ENCODE measurements at places on chromosomes 1 and 21.
A peak's percentile ranks its signal among the peaks of the same experiment; 100 is the strongest.

DNA sequence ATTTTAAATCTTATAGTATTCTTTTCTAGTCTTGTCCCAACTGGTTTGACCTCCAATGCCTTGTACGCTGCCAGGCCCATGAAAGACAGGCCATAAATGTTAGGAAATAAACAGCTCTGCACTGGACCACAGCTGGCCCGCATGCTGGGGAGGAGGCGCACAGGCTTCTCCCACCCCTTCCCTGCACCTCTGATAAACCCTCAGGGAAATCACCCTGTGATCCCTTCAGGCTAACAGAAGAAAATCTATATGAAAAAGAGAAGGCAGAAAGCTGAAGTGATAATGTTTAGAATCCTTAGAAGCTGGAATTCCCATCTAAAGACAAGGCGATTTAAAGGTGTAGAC, 41.5 kb downstream of the COLGALT2 start:
- no peak for DNase-seq

- no peak for DNase-seq
These were observed 412.2 kb downstream of the KIF26B start for GRCh38 chr1:245566952-245567351.

GRCh38 chr1:207748737-207749528, 2.9 kb upstream of the CD46 start:
- peak; percentile 9 for DNase-seq

GRCh38 chr1:1758059-1758621, 20.1 kb downstream of the NADK start:
- DNase-seq, result no peak

DNA sequence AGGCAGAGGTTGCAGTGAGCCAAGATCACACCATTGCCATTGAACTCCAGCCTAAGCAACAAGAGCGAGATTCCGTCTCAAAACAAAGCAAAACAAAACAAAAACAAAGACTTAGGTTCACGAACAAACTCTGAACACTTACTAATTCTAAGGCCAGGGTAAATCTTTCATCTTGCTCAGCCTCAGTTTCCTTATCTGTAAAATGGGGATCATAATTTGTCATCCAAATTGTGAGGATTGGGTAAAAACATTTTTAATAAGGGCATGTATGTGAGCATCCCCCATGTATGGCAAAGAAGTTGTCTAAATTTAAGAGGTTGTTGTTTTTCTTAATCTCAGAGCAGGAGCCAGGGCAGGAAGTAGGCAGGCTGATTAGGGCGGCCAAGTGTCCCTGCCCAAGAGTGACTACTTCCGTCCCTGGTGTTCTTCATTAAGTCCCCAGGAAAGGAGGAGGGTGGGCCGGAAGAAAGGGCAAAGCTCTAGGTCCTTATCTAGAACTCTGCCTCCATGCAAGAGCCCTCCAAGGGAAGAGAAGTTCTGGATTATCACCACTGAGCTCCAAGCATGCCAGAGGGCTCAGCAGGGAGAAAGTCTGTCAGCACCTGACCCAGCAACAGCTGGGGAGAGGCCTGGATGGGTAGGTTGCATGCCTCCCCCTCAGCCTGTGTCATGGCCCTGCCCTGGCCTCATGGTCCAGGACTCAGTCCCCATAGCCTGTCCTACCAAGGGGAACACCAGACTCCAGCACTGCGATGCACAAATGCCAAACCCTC, 49.9 kb upstream of the CLIC4 start:
- no peak for DNase-seq

Measured in NCI-H2081 treated with DMSO at 0.1 percent for 48 hours (cell line).